Urinary bladder (tissue), 4 donors: ENCODE measurements at places on chromosomes 6 and 20. TPM values are rescaled to one million over a fixed set of nuclear protein-coding genes. Genes with fewer than 3 reads are reported as not detected.

DNA sequence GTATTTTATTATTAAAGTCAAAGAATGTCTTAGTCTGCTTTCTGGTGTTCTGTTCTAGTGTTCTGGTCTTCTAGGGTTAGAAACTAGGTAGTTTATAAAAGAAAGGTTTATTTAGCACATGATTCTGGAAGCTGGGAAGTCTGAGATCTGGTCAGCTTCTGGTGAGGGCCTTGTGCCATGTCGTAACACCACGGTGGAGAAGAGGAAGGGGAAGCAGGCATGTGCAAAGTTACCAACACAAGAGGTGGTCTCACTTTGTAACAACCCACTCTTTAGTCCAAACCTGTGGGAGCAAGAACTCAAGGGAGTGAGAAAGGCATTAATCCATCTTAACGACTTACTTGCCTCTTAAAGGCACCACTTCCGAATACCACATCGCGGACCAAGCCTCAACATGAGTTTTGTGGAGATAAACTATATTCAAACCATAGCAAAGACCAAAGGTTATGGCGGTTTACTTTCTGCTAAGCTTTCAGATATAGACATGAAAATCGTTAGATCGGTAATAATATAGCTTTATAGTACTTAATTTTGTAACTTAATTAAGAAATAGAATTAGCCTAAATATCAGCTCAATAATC lies 99.4 kb downstream of the NCOA3 start:
- no peak for DNase-seq

- DNase-seq, result no peak
Measured at GRCh38 chr20:32190616-32191415, 16.7 kb downstream of the PLAGL2 start.

DNA sequence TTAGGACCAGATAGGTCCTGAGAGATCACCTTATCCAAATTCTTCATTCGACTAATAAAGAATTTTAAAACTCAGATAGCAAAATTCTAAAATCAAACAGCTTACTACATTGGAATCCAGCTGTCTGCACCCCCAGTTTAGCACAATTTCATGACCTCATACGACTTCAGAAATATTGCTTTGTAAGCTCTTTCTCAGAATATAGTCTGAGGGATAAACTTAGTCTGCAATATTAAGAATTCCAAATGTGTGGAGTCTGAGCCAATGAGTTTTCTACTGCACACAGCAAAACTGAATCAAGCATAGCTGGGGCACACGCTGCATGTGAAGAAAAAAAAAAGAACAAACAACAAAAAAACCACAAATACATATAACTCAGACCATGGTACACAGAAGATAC lies 541.6 kb upstream of the CHD6 start:
- no peak for DNase-seq

DNA sequence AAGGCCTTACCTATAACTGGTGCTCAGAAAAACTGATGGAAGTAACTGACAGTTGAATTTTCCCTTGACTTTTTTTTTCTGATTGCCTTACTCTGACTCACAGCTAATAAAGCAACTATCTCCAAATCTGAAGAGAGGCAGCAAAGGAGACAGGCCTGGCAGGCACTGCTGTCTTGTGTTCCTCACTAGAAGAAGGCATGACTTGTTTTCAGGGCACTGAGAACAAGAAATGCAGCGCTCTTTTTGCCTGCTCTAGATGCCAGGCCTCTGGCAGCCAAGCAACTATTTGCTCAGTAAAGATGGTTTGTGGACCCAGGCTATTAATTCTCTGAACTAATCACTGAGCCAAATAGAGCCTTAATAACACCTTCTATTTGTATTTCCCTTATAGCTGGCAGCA lies 155.1 kb downstream of the PRDM13 start:
- DNase-seq, result no peak

DNA sequence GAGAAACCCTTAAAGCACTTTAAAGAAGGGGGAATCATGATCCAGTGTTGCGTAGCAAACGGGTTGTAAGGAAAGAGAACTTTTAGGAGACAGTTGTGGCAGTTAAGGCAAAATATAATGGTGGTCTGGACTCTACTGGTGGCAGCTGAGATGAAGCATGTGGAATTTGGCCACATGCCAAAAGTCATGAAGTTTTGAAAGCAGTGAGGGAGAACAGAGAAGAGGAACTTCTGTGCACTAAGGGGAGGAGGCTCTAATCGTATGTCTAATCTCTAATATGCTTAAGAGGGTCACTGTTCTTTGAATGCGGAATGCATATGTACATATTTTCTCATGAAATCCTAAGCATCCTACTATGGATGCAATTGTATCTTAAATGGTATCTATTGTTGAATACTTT lies 91.5 kb downstream of the RIMS1 start:
- DNase-seq, result no peak

- no peak for DNase-seq
Measured at GRCh38 chr20:353166-353565, 6.3 kb downstream of the NRSN2 start.

- no peak for DNase-seq
Measured at GRCh38 chr6:142676027-142676443, 268.9 kb downstream of the HIVEP2 start.

Gene OXT
- 0.48 TPM for polyA plus RNA-seq

Gene SLC52A3
- polyA plus RNA-seq, result 2.8 TPM

Gene MAFB
- 20.0 TPM for polyA plus RNA-seq

Gene ECT2L
- 0.05 TPM for polyA plus RNA-seq

Gene PHF1
- 79.4 TPM for polyA plus RNA-seq

Gene CST2
- not detected for polyA plus RNA-seq
